Smooth muscle cell of the brain vasculature (primary cell): ENCODE measurements at places on chromosomes 16 and 17.
A peak's percentile ranks its signal among the peaks of the same experiment; 100 is the strongest.

GRCh38 chr17:77793971-77794235 lies 164.6 kb upstream of the TNRC6C start:
- DNase-seq: no peak

GRCh38 chr17:13306310-13306962 lies 288.6 kb upstream of the ELAC2 start:
- peak; percentile 10 for DNase-seq

- DNase-seq: no peak
Measured at GRCh38 chr17:79980246-79981043, 55.2 kb downstream of the TBC1D16 start.

DNA sequence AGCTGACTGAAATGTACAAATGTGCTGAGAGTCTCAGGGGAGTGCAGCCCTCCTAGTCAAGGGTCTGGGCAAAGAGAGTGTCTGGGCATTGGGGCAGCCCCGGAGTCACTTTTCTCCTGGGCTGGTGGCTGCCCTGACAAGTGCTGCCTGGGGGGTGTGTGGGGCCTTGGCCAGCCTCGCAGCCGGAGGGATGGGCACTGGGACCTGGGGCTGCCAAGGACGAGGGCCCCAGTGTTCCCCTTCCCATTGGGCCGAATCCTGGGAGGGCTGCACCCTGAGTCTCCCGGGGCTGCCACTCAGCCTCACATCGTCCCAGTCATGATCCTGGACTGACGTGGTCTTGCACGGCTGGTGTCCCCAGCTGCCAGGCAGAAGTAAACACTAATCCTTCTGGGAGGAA lies 132.3 kb downstream of the BANP start:
- no peak for DNase-seq

- no peak for DNase-seq
Measured at GRCh38 chr17:44115585-44116415, 7.6 kb downstream of the HDAC5 start.
